ENCODE measurements at places on chromosomes 5 and 9. TPM values are rescaled to one million over a fixed set of nuclear protein-coding genes. Genes with fewer than 3 reads are reported as not detected.

DNA sequence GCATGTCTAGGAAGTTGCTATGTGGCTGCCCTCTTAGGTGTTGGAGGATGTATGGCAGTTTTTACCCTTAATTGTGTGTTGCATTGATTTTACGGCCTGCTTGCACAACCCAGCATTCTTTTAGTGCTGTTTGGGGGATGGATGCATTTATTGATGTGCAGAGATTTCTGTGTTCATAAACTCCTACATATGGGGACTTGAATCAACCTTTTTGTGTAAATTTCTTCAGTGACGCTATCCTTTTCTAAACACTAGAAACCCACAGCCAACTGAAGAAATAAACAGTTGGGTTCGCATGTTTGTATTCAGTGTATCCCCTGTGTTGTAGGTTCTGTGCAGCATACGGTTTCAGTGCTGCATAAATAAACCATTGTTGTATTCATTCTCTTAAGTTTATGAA is 263.7 kb downstream of the RASEF start:
- no peak for ATAC-seq

GRCh38 chr9:127316586-127317323 is 52.2 kb downstream of the GARNL3 start:
- ATAC-seq: no peak

DNA sequence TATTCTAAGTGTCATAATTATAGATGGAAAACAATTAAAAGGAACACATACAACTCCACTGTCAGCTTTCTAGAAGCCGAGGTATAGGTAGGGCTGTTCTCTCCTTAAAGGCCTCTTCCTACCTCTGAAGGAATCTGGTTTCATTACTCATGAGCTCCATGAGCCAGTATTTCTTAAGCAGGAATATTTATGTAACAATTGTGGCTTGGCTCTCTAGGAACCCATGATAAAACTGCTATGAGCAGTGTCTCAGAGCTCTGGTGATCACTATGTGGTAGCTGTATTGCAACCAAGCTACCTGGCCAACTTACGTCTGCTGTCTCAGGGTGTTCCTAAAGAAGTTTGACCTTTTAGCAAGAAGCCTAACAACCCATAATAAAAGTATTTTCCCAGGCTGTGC is 157.7 kb downstream of the CEP120 start:
- no peak for ATAC-seq

DNA sequence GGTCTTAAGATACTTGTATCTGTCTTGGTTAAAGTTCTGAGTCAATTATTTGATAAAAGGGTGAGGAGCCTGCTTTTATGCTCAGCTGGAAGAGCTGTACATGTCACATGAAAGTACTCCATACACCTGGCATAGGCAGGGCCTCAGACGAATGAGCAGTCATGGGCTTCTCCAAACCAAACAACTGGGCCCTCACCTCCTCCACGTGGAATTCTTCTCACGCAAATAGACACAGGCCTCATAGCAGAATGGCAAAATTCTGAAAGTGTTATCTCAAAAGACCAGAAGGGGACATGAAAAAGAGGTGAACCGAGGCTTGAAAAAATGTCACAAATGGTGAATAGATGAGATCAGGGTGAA is 48.6 kb downstream of the FAM240B start:
- no peak for ATAC-seq

GRCh38 chr5:40204144-40204543 is 475.6 kb upstream of the PTGER4 start:
- no peak for ATAC-seq

PCDHGA2 gene
- total RNA-seq: 0.68 TPM
